ENCODE measurements at places on chromosomes 12 and 14. TPM values are rescaled to one million over a fixed set of nuclear protein-coding genes. Genes with fewer than 3 reads are reported as not detected.

- DNase-seq: no peak
These were observed 465.7 kb upstream of the MGAT4C start for GRCh38 chr12:86721713-86722397.

GRCh38 chr12:78229591-78230101 lies 399.0 kb downstream of the NAV3 start:
- DNase-seq: peak; percentile 43

DNA sequence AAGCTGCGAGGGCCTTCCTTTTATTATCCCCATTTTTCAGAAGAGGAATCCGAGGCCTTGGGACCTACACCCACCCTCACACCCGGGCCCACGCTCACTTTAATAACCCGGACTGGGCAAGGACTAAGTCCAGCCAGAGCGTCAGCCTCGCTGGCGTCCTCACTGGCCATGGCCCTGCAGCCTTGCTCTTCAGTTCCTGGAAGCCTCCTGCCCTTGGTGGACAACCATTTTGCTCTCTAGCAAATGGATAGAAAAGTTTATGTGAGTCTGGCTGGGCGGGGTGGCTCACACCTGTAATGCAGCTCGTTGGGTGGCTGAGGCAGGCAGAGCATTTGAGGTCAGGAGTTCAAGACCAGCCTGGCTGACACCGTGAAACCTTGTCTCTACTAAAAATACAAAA lies 9.8 kb downstream of the RTL1 start:
- no peak for DNase-seq

DNA sequence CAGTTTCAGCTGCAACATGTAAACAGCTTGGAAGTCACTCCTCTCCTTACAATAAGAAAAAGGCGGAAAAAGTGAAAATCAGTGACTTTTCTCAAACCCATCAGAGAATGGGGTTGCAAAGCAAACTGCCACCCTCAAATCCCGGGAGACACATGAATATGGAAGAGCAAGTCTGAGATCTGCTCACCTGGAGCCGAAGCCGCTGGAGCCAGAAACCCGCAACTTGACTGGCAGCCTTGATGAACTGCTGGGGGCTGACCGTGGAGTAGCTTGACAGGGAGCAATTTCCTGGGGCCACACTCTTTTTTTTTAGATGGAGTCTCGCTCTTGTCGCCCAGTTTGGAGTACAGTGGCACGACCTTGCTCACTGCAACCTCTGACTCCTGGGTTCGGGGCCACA lies 208.2 kb downstream of the KIF26A start:
- DNase-seq: no peak

DNA sequence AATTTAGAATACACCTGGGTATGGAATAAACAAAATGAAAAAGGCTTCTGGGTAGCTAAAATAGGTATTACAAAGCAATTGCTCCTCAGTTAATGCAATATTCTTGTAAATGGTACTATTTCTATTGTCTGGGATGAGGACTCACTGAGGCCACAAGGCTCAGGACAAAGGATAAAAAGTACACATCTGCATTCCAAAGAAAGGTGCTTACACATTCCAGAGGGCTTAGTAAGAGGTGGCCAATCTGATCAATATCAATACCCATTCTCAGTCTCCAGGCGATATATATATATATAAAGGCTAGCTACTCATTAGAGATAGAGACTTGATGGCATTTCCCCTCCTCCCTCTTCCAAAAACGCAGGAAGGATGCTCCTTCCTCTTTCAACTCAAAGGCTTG lies 43.8 kb downstream of the ATXN7L3B start:
- no peak for DNase-seq

- DNase-seq: no peak
These were observed 52.3 kb upstream of the BCL2L14 start for GRCh38 chr12:12018454-12018853.

DNA sequence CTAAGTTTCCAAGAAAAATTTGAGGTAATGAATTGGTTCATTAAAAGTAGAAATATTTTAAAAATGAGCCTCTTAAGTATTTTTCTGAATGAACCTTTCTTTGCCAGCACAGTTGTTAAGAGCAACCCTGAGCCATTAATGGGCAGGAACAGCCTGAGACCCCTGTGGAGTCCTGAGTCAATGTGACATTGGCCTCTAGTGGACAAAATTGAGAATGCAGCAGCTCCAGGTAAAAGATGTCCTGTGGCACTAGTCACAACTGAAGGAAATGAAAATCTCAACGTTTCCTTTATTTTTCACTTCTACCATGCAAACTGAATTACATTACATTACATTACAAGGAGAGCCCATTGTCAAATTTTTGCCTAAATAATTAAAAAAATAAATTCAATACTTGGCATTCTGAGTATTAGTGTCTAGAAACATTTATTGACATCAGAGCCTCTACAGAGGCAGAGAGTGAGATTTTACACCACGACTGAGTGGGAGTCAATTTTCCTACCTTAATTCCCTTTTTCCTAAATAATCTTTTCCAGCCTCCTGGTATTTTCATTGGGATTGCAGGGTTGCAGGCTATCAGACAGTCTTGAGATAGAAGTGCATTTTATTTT lies 135.7 kb downstream of the PPM1H start:
- peak; percentile 58 for DNase-seq

- no peak for DNase-seq
These were observed 10.7 kb downstream of the KANSL2 start for GRCh38 chr12:48671231-48671856.

GRCh38 chr12:117298648-117299225 lies 62.7 kb downstream of the NOS1 start:
- DNase-seq: no peak

DNA sequence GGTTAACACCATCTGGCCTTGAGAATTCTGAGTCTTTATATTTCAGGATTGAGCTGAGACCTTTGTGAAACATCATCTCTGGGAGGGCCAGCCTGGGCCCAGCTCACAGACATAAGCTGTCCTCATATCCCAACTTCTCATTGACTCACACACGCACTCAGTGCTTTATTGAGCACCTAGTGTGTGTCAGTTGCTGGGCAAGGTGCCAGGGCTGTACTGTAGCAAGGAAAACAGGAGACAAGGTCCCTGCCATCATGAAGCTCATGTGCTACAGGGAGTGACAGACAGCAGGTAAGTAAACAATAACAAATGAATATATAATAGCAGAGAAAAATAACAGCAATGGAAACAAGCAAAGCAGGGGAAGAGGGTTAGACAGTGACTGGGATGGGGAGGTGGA lies 30.5 kb upstream of the CCDC63 start:
- DNase-seq: no peak

GRCh38 chr14:74290415-74290814 lies 12.3 kb downstream of the ABCD4 start:
- DNase-seq: no peak

GRCh38 chr12:81083906-81084513 lies 6.1 kb downstream of the ACSS3 start:
- no peak for DNase-seq

GRCh38 chr14:99081880-99082279 lies 190.1 kb downstream of the BCL11B start:
- no peak for DNase-seq

- no peak for DNase-seq
These were observed 177.9 kb downstream of the RBM19 start for GRCh38 chr12:113788020-113788856.

GRCh38 chr12:73181244-73181643 lies 909.1 kb downstream of the TRHDE start:
- no peak for DNase-seq

DNA sequence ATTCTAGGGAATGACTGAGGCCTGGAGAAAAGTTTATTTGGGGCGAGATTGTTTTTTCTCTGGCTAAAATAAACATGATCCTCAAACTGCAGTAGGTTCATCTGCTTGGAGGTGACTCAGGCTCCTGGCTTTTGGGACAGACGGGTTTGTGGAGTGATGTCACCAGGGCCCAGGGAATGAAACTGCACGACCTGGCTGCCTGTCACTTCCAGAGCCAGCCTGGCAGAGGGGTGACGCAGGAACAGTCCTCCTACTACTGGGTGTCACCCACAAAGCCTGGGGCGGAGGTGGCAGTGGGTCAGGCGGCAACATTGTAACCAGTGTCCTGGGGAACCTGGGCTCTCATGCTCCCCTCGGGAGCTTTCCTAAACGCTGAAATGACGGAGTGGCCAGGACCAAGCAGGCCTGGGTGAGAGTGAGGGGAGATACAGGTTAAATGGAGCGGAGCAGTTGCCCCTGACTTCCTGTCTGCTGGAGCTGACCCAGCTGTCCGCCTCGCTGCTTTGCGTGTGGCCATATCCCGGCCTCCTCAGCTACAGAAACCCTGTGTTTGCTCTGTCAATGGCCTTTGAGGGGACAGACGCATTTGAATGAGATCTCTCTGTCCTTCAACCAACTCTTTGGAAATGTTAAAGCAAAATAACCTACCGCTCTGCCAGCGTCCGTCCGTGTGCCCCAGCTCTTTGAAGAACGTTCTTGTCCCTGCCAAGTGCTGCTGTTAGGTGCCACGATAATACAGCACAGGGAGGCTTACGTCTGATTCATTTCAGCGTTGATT lies 6.5 kb downstream of the HIP1R start:
- no peak for DNase-seq

DNA sequence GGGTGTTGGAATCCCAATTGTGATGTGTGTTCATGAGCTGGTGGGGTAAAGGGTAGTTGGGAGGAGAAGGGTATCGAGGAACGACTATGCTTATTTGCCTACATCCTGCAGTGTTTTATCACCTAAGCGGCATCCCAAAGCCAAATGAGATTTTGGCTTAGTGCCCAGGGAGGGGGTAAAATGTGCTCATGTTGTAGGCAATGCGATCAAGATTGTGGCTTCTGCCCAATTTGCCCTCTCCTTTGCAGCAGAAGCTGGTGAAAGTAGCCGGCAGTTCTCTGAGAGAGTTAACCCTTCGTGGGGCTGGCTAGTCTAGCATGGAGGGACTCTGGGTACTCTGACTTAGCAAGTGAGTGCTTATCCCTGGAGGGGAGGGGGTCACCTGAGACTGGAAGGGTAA lies 753 bp downstream of the RPH3A start:
- DNase-seq: no peak

- no peak for DNase-seq
These were observed 18.2 kb downstream of the TMX1 start for GRCh38 chr14:51258280-51258679.

DNA sequence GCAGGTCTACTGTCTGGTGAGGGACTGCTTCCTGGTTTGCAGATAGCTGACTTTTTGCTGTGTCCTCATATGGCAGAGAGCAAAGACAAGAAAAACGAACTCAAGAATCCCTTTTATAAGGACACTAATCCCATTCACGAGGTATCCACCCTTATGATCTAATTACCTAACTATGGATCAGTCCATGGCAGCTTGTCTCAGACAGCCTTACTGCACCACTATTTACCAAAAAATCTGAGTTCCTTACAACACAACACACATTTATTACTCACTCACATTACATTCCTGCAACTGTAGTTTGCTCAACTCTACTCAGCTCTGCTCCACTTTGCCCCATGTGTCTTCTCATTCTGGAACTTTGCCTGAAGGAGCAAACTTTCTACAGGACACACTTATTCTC lies 10.1 kb upstream of the SLC6A15 start:
- DNase-seq: no peak

DNA sequence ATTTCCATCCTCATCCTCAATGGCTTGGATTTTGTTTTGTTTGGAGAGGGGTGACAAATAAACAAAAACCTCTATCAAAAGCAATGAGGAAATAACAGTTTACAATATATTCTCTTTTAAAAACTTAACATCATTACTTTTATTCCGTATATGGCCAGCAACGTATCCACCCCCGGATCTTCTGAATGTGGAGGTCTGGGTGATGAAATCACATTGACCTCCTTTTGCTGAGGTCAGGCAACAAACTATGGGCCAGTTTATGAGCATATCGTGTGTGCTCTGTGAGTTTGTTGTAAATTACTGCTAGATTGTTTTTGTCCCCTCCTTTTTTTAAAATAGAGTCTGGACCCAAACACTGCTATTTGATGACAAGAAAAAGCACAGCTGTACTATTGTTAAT lies 178.1 kb downstream of the BCAT1 start:
- no peak for DNase-seq

- no peak for DNase-seq
These were observed 3.1 kb upstream of the LMNTD1 start for GRCh38 chr12:25556153-25556552.

- no peak for DNase-seq
These were observed 73.9 kb upstream of the EVL start for GRCh38 chr14:99991331-99991730.

DNA sequence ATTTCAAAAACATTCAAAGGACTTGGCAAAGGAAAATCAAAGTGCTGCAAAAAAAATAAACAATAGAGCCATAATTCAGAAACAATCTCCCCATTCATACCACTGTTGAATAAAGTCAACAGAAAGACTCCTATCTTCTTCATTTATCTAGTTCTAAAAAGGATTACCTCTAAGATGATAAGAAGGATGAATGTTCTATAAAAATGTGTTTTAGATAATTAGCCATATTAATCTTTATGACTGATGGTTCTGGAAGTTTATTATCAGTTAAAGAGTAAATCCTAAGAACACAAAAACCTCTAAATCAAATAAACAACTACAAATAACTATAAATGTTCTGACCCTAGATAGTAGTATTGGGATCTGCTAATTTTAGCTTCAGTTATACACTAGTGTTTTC lies 37.8 kb upstream of the CDKL1 start:
- DNase-seq: no peak

DNA sequence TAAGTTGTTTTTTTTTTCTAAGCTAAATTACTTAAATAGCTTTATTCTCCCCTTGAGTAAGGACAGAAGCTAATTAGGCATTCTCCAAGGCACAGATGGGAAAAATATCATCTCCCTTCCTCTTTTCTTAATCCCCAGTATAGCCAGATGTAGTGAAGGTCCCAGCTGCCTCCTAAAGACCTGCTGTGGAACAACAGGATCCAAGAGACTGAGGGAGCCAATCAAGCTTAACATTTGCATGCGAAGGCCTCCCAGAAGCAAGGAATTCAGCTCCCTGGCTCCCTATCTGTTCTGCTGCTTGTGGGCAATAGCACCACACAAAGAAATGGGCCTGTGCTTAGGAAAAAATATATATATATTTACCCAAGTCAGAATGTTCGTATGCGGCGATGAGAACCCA lies 255.2 kb downstream of the SYT1 start:
- DNase-seq: no peak

- no peak for DNase-seq
These were observed 3.9 kb downstream of the CEBPE start for GRCh38 chr14:23115039-23115731.

- no peak for DNase-seq
These were observed 208.3 kb downstream of the BCL11B start for GRCh38 chr14:99063620-99064225.

TESPA1 gene
- 1.1 TPM for polyA plus RNA-seq

NAP1L1 gene
- polyA plus RNA-seq: 292 TPM

DDHD1 gene
- polyA plus RNA-seq: 0.67 TPM

RHEBL1 gene
- polyA plus RNA-seq: 0.61 TPM

CEP83 gene
- 6.0 TPM for polyA plus RNA-seq

CLEC12A gene
- polyA plus RNA-seq: not detected

TMEM253 gene
- 133 TPM for polyA plus RNA-seq

RPL41 gene
- 5,783 TPM for polyA plus RNA-seq

ARPC3 gene
- polyA plus RNA-seq: 324 TPM

PMCH gene
- polyA plus RNA-seq: 0.18 TPM

ASPG gene
- polyA plus RNA-seq: 1.9 TPM

HOXC12 gene
- not detected for polyA plus RNA-seq

ARHGEF25 gene
- 11.8 TPM for polyA plus RNA-seq

SLC8A3 gene
- polyA plus RNA-seq: not detected

Data from small intestine (tissue), 16 donors.